ENCODE measurements at places on chromosomes 2 and 18. TPM values are rescaled to one million over a fixed set of nuclear protein-coding genes. Genes with fewer than 3 reads are reported as not detected.
A peak's percentile ranks its signal among the peaks of the same experiment; 100 is the strongest.

GRCh38 chr2:119691651-119692245 is 12.7 kb downstream of the TMEM177 start:
- H3K4me1 ChIP-seq: peaks cover 3% of the 10 kb centered on the region
- H3K27me3 ChIP-seq: no peaks in the 10 kb centered on the region
- H3K4me3 ChIP-seq: no peak overlapping the region
- H3K36me3 ChIP-seq: peaks cover 20% of the 10 kb centered on the region
- no peak for DNase-seq

- no peaks in the 10 kb centered on the region for H3K36me3 ChIP-seq
- H3K27me3 ChIP-seq: no peaks in the 10 kb centered on the region
- peak; percentile 39 for DNase-seq
Measured at GRCh38 chr2:213065583-213066442, 85.6 kb downstream of the IKZF2 start.

GRCh38 chr2:204237416-204237815 is 300.9 kb downstream of the ICOS start:
- no peak overlapping the region for H3K4me3 ChIP-seq
- no peak for DNase-seq
- H3K4me1 ChIP-seq: no peaks in the 10 kb centered on the region
- no peaks in the 10 kb centered on the region for H3K27me3 ChIP-seq
- H3K27ac ChIP-seq: no peak overlapping the region

CHRND gene
- not detected for total RNA-seq

- H3K27me3 ChIP-seq: no peaks in the 10 kb centered on the region
- H3K4me3 ChIP-seq: no peak overlapping the region
- H3K27ac ChIP-seq: no peak overlapping the region
- H3K4me1 ChIP-seq: no peaks in the 10 kb centered on the region
- no peak for DNase-seq
- H3K36me3 ChIP-seq: no peaks in the 10 kb centered on the region
Measured at GRCh38 chr2:145558617-145559350, 1038.9 kb upstream of the ZEB2 start.

MYO3B gene
- total RNA-seq: 0.63 TPM

GRCh38 chr2:207601774-207602173 is 23.4 kb downstream of the METTL21A start:
- H3K4me1 ChIP-seq: no peaks in the 10 kb centered on the region
- peaks cover 26% of the 10 kb centered on the region for H3K36me3 ChIP-seq
- no peak for DNase-seq

DNA sequence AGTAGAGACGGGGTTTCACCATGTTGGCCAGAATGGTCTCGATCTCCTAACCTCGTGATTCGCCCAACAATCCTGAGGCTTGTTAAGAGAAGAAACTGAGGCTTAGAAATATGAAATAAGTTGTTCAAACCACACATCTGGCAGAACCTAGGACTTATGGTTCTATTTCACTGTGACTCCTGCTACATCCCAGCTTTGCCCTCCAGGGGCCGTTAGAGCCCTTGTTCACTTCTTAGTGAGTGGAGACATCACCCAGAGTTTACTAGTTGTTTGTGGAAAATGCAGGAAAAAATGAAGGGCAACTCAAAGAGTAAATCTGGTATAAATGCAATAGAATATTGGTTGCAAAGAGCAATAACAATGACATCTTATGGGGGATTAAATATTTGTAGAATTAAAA is 43.9 kb downstream of the MARCHF4 start:
- no peaks in the 10 kb centered on the region for H3K27me3 ChIP-seq
- H3K36me3 ChIP-seq: no peaks in the 10 kb centered on the region
- no peak overlapping the region for H3K27ac ChIP-seq
- DNase-seq: no peak
- H3K4me1 ChIP-seq: peaks cover 3% of the 10 kb centered on the region

- no peaks in the 10 kb centered on the region for H3K36me3 ChIP-seq
- no peak overlapping the region for H3K27ac ChIP-seq
- DNase-seq: no peak
- no peaks in the 10 kb centered on the region for H3K4me1 ChIP-seq
Measured at GRCh38 chr2:222776792-222777191, 84.0 kb upstream of the ACSL3 start.

DYNC2LI1 gene
- total RNA-seq: 8.5 TPM

DNA sequence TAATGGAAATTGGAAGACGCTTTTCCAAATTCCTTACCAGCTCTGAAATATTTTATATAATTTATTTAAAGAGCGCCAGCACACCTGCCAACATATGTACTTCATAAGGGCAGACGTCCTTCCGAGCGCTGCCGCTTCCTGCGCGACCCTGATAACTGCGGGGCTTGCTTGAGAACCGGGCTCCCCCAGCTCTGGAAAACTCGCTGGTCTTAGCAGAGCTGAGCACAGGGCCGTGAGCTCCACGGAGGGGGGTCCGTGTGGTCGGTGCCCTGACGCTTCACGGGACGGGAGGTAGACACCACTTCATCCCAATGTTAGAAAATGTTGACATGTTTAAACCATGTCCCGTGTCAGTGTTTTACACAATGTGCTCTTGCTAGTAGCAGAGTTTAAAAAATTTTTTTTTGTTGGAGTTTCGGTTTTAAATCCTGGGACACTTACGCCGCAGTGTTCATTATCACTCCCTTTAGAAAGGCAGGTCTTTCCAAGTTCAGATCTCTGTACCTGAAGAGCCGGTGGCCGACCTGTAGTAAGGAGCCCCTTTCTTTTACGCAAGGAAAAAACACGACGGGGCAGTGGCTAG is 1.6 kb downstream of the NFATC1 start:
- H3K27ac ChIP-seq: no peak overlapping the region
- no peaks in the 10 kb centered on the region for H3K4me1 ChIP-seq

NFATC1 gene
- total RNA-seq: 5.5 TPM

DNA sequence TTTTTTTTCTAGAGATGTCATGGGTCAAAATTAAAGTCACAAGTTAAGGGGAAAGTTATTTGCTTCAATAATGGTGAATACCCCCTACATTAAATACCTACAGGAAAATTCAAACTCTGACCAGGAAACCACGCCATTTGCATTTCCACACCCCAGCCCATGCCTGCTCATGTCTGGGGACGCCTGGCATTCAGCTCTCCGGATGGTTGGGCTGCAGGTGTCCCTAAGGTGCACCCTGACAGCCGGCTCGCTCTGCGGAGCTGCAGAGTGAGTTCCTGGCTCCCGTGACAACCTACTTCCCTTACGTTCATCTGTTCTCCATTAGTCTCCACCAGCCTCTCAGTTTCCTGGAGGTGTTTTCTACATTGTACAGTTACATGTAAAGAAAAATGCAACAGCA is 122.7 kb upstream of the RIOK3 start:
- H3K4me1 ChIP-seq: peaks cover 2% of the 10 kb centered on the region
- no peak for DNase-seq
- H3K27me3 ChIP-seq: no peaks in the 10 kb centered on the region
- H3K4me3 ChIP-seq: no peak overlapping the region
- H3K27ac ChIP-seq: no peak overlapping the region

LIMS4 gene
- 0.55 TPM for total RNA-seq

DNA sequence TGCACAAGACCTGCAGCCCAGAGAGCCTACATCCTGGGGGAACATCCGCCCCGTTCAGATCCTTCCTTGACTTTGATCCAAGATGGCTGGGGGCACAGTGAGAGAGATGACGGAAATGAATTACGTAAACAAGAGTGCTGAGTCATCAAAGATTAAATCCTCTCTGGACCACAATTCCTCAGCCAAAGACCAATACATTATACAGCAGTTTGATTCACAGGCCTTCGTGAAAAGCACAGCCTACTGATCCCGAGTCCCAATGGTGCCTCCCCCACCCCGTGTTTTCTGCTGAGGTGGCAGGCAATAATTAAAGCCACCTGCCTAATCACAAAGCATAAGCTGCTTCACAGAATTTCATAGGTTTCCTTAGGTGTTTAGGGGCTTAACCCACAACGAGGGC is 43.0 kb downstream of the MYO5B start:
- H3K36me3 ChIP-seq: no peaks in the 10 kb centered on the region
- no peak overlapping the region for H3K4me3 ChIP-seq
- no peak overlapping the region for H3K27ac ChIP-seq
- H3K27me3 ChIP-seq: no peaks in the 10 kb centered on the region
- DNase-seq: no peak

GRCh38 chr18:28559511-28559910 is 382.6 kb upstream of the CDH2 start:
- H3K27me3 ChIP-seq: no peaks in the 10 kb centered on the region
- no peaks in the 10 kb centered on the region for H3K36me3 ChIP-seq
- no peak overlapping the region for H3K27ac ChIP-seq

- no peak for DNase-seq
- peaks cover 4% of the 10 kb centered on the region for H3K36me3 ChIP-seq
- H3K27ac ChIP-seq: no peak overlapping the region
- H3K27me3 ChIP-seq: no peaks in the 10 kb centered on the region
Measured at GRCh38 chr18:23137788-23138216, 2.5 kb downstream of the CABLES1 start.

GRCh38 chr2:227568852-227569169 is 29.9 kb upstream of the SCYGR2 start:
- no peak for DNase-seq
- H3K27ac ChIP-seq: no peak overlapping the region
- H3K4me3 ChIP-seq: no peak overlapping the region
- H3K27me3 ChIP-seq: no peaks in the 10 kb centered on the region
- H3K4me1 ChIP-seq: no peaks in the 10 kb centered on the region

DNA sequence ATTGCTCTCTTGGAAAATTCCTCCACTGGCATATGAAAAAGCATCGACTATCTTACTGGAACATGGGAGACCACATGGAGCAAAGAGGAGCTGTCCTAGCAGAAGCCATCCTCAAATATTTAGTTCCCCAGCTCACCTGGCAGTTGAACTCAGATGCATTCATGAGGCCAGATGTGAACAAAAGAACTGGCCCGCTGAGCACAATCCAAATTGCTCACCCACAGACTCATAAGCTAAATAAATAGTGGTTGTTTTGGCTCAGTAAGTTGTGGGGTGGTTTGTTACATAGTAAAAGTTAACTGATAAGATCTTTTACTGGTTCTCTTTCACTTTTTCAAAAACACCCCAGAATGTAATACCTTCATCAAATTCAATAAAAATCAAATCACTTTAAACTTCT is 108.6 kb upstream of the CWC22 start:
- H3K4me1 ChIP-seq: no peaks in the 10 kb centered on the region
- no peak overlapping the region for H3K4me3 ChIP-seq
- DNase-seq: no peak
- H3K27ac ChIP-seq: no peak overlapping the region

DNA sequence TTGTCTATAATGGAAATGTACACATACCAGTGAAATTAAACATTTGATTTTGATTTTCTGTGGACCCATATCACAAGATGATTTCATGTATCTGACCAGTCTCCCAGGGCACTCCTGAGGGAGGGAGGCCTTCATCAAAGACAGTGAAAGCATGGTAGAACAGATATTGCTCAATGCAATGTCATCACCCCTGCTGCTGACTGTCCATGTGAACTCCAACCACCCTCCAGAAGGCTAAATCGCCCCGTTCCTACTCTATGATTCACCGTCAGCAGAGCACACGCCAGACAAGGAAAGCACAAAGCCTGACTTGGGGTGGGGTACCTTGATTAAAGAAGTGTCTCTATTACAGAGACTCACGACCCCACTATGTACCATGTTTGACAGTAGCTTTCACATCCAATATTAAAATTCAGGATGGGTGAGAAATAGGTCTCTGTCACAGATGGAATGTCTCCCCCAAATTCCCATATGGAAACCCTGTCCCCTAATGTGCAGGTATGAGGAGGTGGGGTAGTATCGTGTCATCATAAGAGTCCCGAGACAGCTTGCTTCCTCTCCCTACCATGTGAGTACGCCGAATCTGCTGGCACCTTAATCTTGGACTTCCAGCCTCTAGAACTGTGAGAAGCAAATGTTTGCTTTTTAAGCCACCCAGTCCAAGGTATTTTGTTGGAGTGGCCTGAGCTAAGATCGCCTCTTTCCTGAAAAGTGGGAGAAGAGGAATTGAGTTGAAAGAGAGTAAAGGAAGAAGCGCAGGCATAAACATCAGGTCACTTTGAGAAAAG is 42.4 kb downstream of the CYB5A start:
- H3K4me1 ChIP-seq: no peaks in the 10 kb centered on the region
- no peak overlapping the region for H3K4me3 ChIP-seq
- no peak overlapping the region for H3K27ac ChIP-seq
- H3K27me3 ChIP-seq: no peaks in the 10 kb centered on the region
- peaks cover 9% of the 10 kb centered on the region for H3K36me3 ChIP-seq

DNA sequence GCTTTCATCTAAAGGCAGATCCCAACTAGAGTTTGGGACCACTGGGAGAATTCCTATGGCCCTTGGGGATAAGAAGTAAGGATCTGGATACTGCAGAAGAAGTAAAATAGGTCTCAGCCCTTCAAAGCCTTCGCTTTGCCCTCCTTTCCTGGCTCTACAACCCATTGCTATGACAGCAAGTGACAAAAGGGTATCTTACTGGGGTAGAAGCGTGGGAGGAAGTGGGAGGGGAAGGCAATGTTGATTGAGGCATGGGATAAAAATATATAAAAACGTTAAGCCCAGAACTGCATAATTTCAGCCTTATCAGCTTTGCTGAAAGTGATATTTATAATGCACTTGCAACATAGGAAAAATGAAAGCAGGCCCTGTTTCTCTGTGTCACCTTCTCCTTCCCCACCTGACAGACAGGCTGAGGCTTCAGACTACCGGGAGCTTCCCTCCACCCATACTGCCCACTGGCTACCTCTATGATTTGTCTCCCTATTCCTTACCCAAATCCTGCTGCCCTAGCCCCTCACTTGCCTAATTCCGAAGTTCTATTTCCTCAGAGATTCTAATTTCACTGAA is 14.9 kb upstream of the SOS1 start:
- H3K27ac ChIP-seq: no peak overlapping the region
- H3K36me3 ChIP-seq: no peaks in the 10 kb centered on the region
- H3K4me3 ChIP-seq: no peak overlapping the region

GRCh38 chr2:213958086-213958485 is 452.8 kb upstream of the VWC2L start:
- DNase-seq: no peak
- no peaks in the 10 kb centered on the region for H3K27me3 ChIP-seq
- H3K36me3 ChIP-seq: no peaks in the 10 kb centered on the region
- H3K4me1 ChIP-seq: no peaks in the 10 kb centered on the region

GNAL gene
- 23.8 TPM for total RNA-seq

GKN2 gene
- not detected for total RNA-seq

DNA sequence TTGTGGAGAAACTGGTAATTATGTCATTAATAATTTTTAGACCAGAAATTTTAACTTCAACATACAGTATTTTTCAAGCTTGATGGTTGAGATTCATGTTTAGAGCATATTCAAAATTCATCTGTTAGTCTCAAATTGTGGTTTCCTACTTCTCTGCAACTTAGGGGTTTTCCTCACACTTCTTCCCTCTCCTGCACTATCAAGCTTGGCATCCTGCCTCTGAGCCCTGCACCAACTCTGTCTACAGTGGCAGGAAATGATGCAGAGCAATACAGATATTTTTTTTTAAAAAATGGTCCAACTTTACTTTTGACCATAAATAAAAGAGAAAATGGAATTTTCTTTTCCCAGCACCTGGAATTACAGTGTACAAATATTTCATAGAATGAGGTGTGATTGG is 247.3 kb downstream of the NUP35 start:
- H3K4me1 ChIP-seq: peaks cover 2% of the 10 kb centered on the region
- H3K27ac ChIP-seq: no peak overlapping the region
- H3K27me3 ChIP-seq: no peaks in the 10 kb centered on the region
- no peak overlapping the region for H3K4me3 ChIP-seq
- no peaks in the 10 kb centered on the region for H3K36me3 ChIP-seq
- DNase-seq: no peak

- no peaks in the 10 kb centered on the region for H3K36me3 ChIP-seq
- no peaks in the 10 kb centered on the region for H3K4me1 ChIP-seq
- H3K4me3 ChIP-seq: no peak overlapping the region
- no peak for DNase-seq
- no peak overlapping the region for H3K27ac ChIP-seq
- H3K27me3 ChIP-seq: no peaks in the 10 kb centered on the region
Measured at GRCh38 chr2:204180649-204181048, 244.1 kb downstream of the ICOS start.

All from H9 (cell line).